ENCODE measurements at places on chromosomes 13 and 19.
A peak's percentile ranks its signal among the peaks of the same experiment; 100 is the strongest.

DNA sequence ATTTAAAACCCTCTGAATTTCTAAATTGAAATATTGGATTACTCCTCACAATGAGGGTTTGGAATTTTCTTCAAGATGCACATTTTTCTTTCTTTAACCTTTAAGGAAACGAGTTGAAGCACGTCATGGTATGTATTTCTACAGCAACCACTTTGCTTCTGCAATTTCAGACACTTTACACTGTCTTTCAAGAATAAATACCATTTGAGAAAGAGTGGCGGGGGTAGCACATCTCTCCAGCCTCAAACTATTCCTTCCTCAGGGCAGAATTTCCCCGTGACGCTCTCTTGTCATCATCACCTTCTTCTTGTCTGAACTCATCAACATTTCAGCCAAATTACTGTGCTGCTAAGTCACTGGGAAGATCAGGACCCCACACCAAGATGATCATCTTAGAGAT, 1073.4 kb downstream of the EFNB2 start:
- no peak for DNase-seq

DNA sequence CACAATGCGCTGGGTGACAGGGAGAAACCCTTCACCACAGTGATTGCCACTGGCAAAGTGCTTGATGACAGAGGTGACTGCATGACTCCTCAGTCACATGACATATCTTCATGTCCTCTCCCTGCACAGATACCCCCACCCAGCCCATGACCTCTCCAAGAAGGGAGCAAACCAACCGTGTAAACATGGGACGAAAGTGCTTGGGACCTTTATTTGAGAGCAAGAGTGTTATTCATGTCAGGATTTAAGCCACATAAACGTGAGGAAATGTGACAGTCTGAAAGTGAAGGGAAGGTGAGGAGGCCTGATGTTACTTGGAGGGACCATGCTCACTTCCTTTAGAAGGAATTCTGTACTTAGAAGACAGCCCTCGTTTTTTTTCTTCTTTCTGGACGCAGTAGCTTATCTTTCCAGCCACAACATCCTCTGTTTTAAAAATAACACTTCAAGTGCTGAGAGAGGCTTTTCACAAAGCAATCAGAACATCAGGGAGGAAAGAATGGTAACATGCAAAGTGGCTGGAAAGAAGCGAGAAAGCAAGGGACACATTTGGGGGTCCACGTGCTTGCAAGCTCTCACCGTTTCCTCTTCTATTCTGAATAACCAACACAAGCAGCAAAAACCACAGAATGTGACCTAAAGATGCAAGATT, 35.6 kb downstream of the EPS15L1 start:
- no peak for DNase-seq

DNA sequence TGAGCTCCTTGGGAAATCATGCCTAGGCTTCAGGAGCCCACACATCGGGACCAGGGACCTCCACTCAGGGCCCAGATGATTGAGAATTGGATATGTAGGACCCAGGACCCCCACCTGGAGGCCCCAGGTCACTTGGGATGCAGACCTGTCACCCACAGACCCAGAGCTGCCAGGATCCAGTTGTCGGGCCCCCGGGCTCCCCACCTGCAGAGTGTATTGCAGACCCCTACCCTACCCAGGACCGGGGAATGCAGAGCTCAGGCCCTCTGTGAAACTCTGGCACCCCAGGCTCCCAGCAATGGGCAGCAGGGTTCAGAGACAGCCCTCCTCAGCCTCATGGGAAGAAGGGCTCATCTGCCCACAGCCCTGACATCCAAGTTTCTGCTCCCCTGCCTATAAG, 5.9 kb downstream of the NFKBIB start:
- DNase-seq, result no peak

DNA sequence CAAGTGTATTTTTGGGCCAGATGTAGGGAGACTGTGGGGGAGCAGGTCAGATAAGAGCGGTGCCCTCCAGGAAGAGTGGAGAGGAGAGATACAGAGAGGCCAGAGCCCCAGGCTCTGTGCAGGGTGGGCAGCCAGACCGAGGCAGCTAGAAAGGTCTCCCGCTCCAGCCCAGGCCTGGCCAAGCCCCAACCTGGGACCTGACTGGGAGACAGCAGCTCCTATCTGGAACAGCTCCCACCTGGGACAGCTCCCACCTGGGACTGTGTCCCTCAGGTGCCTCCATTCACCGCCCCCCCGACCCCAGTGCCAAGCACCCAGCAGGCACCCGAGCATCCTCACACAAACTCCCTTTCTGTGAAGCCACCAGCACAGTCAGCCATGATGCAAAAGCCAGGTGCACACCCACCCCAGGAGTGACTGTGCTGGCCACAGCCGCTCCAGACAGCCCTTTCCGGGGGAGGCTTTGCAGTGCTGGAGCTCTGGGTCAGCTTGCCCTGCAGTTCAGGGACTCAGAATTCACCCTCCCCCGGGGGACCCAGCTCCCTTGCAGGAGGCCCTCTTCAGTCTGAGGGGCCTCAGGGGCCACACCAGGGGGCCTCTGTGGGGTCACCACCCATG, 2.1 kb upstream of the GRTP1 start:
- DNase-seq, result no peak

DNA sequence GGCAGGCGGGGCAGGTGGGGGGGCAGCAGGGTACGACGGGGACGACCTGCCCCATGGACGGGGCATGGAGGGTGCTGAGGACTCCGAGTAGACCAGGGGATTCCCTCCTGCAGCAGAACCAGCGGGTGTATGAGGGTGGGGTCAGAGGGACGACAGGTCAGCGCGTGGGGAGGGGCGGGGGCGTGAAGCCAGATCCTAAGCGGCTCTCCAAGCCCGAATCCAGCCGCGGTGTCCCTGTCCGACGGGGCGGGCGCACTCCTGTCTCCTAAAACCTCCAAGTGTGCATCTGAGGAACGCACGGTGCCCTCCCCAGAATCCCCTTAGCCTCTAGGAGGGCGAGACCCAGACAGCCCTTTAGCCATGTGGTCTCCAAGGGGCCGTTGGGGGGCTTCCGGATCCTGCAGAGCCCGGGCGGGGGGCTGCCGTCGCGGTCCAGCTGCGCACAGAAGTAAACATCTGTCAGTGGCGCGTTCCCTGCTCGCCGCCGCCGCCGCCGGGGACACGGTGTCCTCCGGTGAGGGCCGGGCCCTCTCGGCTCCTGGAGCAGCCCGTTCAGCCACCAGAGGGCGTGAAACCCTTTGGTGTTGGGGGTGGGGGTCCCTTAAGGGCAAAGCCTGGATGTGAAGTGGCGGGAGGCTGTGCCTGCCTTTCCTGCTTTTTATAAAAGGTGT, 730 bp downstream of the NRTN start:
- DNase-seq, result peak; percentile 82

- DNase-seq, result no peak
These were observed 26.7 kb downstream of the FLT1 start for GRCh38 chr13:28468023-28468915.

GRCh38 chr13:113860665-113861432, 3.0 kb downstream of the GAS6 start:
- DNase-seq, result peak; percentile 66

DNA sequence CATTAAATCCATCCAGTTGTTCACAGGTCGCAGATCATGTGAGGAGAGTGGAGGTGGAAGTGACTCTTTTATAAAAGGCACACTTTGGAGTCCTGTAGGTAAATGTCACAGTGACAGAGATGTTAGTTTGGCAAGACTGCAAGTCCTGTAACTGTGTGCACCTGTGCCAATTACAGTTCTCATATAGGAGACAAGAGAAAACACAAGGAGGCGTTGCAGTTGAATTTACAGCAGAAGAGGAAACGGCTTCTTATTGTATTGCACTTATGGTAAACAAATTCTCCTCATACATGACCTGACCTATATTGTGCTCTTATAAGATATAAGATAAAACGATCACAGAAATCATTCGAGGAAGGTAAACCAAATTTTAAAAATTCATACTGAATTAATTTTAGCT, 732.8 kb upstream of the SLC10A2 start:
- DNase-seq, result no peak

GRCh38 chr13:71583581-71583980, 283.4 kb downstream of the DACH1 start:
- DNase-seq, result no peak

- DNase-seq, result no peak
These were observed 30.1 kb downstream of the ZAR1L start for GRCh38 chr13:32284927-32285632.

DNA sequence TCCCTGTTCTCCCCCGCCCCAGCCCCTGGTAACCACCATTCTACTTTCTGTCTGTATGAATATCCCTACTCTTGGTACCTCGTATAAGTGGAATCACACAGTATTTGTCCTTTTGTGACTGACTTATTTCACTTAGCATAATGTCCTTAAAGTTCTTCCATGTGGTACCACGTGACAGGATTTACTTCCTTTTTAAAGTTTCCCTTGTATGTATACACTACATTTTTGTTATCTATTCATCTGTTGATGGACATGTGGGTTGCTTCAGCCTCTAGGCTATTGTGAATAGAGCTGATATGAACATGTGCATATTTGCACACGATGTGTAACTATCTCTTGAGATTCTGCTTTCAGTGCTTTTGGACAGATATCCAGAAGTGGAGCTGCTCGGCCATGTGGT, 59.6 kb upstream of the GJB6 start:
- DNase-seq, result no peak

DNA sequence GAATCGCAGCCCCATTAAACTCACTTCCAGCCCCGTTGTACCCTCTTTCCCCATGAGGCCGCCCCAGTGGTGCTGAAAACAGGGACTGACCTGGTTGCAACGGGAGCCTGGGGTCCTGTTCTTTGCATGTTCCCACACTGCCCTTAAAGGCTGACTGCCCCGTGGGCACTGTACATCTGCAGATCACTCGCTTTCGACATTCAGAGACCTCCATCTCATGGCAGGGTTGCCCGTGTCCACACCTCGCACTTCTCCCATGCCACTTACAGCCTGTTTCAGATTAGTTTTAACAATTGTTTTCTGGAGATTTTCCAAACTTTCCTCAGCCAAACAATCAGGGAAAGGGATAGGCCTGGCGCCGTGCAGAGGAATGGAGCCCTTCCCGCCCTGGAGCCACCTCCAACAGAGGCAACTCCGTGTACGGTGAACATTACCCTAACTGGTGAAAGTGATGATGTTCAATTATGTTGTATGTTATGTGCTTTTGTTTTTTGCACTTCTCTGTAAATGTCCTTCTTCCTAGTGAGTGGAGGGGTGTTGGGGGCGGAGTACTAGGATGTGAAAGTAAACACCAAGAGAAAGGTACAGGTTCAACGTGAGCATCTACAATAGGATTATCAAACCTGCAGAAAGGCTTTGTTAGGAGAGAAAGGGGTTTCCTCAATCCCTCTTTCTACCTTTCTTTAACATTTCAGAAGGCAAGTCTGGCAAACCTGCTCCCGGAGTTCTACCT, 262.8 kb downstream of the FOXO1 start:
- DNase-seq, result no peak

DNA sequence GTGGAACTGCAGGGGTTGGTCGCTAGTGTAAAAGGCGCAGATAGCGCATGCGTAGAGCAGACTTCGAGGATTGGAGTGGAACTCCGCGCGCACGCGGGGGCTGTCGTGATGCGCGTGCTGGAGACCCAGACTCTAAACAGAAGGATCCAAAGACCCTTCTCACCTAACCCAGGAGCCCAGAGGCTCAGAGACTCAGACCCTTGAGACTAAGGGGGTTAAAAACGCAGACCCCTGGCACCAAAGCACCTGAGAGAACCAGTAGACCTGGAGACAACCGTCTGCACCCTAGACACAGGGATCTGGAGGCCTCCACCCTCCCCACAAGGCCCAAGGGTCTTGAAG, 567 bp upstream of the CTU1 start:
- no peak for DNase-seq

GRCh38 chr13:78764665-78765064, 105.7 kb upstream of the OBI1 start:
- DNase-seq, result no peak

DNA sequence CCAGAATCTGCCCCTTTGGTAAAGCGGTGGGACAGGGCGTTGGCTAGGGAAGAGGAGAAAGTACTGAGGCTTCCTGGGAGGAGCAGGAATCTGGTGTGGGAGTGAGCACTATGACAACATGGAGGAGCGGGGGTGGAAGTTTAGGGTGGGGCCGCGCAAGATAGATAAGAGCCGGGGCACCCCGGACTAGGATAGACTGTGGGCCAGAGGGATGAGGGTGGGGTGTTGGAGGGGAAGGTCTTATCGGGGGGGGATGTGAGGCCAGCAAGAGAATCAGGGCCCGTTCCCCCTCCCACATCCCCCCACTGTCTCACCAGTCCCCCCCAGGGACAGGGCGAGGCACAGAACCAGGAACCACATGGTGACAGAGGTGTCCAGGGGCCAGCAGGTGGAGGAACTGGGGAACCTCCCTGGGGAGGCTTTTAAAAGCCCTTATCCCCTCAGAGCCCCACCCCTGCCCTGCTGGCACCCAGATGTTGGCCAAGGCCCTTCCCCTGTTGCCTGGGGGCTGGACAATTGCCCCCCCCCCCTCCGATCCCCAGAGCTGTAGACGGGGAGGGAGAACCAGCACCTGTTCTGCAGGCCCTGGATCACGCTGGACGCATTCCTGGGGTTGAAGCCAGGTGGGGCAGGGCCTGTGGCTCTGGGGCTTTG, at the start of gene KLK1:
Gene KLK1 (minus strand): TSS at position 399 of the 654 bp plus-strand sequence. CDS start 39 bp downstream, at position 360.
- no peak for DNase-seq

- DNase-seq, result no peak
These were observed 43.6 kb upstream of the CCNE1 start for GRCh38 chr19:29768166-29768565.

DNA sequence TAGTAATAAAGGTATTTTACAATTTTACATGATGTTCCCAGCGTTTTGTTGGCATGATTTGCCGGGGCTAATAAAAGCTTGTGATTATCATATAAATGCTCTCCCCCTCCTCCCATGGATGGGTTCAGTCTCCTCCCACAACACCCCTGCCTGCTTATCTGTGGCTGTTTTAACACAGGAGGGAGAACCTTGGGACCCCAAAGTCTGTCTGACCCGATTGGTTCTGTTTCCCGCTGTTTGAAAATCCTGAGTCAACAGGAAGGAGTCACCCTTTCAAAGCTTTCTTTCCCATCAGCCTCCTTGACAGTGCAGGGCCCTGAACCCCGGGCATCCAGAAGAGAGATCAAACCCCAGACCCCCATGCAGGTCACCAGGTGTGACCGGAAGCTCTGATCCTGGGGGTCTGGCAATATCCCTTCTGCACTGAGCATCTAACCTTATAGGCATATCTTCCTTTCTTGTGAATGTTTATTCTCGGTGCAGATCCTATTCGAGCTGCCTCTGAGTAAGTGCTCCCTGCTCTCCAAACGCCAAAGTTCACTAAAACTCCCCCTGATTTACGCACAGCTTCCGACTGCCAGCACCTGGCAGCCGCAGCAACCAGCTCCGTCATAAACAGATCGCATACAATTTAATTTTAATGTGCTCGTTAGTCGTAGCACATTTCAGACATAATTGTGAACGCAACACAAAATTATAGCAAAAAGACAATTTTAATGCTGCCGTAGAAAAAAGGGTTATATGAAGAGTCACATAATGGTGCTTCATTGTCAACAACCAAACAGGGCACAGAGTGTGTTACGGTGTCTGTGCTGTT, 74.8 kb downstream of the TSHZ3 start:
- DNase-seq, result peak; percentile 5

DNA sequence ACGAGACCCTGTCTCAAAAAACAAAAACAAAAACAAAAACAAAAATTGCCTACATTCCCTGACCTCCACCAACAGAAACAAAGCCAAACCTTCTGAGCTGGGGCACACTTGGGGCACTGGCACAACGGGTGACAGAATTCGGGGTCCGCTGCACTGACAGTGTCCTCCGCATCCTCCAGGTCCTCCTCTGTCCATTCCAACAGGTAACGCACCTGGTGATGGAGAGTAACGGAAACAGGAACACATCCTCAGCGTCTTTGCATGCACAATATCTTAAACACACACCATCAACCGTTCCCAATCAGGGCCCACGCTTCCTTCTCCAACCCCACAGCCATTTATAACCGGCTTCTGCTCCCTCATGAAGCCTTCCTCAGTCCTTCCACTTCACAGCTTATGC, 34.6 kb downstream of the PDCD5 start:
- DNase-seq, result peak; percentile 7

Measured in lower lobe of right lung (tissue), 2 donors.